Hematopoietic multipotent progenitor cell treated with erythropoietin and hydrocortisone succinate and interleukin-3 and kit ligand, for 6 days (in vitro differentiated cells): ENCODE measurements at places on chromosomes 11 and 22.

GRCh38 chr11:86403458-86403857 is 28.8 kb downstream of the CCDC81 start:
- no peak for DNase-seq

GRCh38 chr22:29375398-29376076 is 12.8 kb downstream of the AP1B1 start:
- peak; percentile 69 for DNase-seq

DNA sequence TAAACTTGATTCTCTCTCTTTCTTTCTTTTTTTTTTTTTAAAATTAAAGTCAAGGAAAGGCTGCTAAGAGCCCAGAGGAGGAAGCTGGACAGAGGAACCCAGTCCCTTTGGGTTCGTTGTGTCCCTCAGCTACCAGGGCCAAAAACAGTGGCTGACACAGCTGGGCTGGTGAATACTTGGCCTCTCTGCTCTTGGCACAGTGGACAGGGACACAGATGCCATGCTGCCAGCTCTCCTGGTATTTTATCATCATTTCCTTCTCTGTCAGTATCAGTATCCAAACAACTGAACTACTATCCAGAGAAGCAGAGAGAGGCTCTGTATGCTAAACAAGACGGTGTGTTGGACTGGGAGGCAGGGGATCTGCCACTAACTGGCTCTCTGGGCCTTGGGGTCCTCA is 123.7 kb upstream of the CCDC90B start:
- no peak for DNase-seq

DNA sequence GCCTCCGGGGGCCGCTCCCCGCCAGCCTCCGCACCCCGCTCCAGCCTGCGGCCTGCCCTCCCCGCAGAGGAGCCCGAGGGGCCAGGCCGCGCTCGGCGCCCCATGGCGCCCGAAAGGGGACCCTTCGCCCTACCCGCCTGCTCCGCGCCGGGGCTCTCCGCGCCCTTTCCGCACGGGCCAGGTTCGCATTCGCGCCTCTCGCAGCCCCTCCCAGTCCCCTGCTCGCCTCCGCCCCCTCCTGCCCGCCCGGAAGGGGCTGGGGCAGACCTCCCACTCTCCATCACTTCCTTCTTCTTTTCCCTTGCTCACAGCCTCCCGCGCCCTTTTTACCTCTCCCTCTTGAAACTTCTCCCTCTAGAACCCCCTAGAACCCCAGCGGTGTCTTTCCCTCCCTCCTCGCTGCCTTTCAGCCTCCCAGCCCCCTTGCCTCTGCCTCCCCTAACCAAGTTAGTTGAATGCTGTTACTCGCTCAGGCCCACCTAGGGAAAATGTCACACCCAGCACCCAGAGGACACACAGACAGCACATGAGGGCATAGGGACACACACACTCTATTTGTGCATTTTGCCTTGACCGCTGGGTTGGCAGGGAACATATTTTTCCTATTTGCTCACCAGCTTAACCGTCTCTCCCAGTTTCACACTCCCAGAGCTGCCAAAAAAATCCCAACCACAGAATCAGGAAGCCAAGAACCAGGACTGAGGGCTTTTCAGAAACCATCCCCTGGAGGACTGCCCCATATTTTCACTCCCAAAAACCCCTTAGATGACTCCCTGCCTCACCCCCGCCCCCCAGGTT is at the start of gene SLC43A3:
TSS of gene SLC43A3 (minus strand) at position 193 of the 798 bp plus-strand sequence. CDS start 949 bp downstream, outside the sequence.
- peak; percentile 94 for DNase-seq
